ENCODE measurements at places on chromosomes 2 and 18.

DNA sequence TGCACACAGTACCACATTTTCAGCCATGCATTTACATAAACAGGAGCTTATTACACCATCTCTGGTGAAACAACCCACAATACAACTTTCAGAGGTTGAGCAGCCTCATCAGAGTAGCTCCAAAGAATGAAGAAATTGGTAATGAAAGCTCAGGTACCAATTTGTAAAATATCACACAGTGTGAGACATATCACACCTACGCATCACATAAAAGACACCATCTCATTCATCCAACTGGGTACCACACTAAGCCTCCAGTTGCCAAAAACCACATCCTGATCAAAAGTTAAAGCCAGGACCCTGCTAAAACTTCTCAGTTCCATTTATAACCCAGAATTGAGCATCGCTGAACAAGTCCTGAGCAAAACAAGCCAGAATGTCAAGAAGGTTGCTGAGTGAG is 4.6 kb downstream of the TMEM163 start:
- no peak for DNase-seq

DNA sequence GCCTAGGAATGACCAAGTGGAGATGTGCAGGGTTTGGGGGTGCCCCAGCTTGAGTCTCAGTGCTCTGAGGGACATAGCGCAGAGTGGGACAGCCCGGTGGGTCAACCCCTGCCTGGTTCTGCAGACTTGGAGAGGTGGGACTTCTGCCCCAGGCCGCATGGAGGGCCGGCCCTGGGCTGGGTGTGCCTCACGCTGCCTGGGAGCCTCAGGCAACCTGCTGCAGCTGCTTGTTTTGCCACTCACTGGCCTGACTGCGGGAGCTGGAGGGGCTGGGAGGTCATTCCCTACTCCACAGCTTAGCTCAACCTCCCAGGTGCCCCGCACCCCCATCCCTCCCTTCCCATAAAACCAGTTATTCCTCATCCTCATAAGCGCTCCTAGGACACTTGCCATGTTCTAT is 33.1 kb downstream of the ODC1 start:
- no peak for DNase-seq

DNA sequence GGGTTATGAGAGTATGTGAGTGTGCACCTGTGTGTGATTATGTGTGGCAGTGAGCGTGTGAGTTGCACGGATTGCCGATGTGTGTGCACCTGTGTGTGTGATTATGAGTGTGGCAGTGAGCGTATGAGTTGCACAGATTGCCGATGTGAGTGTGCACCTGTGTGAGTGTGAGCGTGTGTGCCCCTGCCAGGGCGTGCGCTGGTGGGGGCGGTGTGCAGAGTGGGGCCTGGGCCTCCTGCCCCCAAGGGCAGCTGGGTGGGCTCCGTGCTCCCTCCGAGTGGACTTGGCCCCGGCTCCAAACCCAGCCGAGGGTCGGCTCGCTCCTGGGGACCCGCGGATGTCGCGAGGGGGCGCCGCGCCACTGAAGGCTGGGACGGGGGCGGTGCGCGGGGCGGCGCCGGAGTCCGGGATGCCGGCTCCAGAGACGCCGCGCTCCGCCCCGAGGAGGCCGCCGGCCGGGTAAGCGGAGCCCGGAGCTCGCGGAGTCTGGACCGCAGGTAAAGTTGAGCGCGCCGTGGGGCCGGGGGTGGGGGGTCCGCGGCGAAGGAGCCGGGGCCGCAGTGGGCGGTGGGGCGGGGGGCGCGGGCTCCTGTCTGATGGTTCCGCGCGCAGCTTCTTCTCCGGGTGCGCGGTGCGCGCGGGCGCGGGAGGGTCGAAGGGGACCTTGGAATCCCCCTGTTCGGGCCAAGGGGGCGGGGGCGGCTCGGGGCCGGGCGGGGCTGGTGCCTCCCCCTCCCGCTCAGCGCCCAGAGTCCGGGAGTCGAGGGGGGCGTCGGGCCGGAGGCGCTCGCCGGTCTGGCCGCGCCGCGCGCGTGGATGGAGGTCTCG is at the start of gene KCNG2:
Gene KCNG2 (plus strand): TSS at position 421 of the 828 bp plus-strand sequence. CDS start 65,730 bp downstream, outside the sequence.
- DNase-seq = no peak

- no peak for DNase-seq
These were observed 2.9 kb upstream of the C2orf80 start for GRCh38 chr2:208192611-208193236.

DNA sequence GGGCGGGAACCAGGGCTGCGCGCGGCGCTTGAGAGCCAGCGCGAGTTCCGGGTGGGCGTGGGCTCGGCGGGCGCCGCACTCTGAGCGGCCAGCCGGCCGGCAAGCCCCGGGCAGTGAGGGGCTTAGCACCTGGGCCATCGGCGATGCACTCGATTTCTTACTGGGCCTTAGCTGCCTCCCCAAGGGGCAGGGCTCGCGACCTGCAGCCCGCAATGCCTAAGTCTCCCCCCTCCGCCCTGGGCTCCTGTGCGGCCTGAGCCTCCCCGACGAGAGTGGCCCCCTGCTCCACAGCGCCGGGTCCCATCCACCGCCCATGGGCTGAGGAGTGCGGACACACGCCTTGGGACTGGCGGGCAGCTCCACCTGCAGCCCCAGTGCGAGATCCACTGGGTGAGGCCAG is 36.5 kb upstream of the MAP2 start:
- DNase-seq = no peak

GRCh38 chr18:35510076-35510651 is 12.4 kb upstream of the INO80C start:
- no peak for DNase-seq

- no peak for DNase-seq
These were observed 416.8 kb downstream of the FIGN start for GRCh38 chr2:163319006-163319405.

GRCh38 chr18:777021-777420 is 35.0 kb downstream of the YES1 start:
- DNase-seq = no peak

DNA sequence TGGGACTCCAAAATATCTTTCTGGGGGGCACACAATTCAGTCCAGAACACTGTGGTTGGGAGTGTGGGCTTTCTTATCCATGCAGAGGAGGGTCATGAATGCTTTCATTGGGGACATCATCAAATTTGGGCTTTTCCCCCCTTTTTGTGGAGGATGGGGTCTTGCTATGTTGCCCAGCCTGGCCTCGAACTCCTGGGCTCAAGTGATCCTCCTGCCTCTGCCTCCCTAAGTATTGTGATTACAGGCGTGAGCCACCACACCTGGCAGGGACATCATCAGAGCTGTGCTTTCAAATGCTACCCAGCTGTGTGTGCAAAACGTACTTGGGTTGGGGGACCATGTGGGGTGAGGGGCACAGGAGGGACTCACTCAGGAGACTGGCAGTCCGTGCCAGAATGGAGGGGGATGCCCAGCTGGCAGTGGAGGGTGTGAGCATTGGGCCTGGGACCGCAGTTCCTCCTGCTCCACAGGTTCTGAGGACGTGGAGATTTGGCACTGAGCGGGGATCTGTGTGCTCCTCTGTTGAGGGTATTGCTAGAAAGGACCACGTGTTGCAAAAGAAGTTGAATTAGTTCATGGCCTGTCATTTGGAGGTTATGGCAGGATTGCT is 24.4 kb downstream of the EMILIN2 start:
- DNase-seq = no peak

DNA sequence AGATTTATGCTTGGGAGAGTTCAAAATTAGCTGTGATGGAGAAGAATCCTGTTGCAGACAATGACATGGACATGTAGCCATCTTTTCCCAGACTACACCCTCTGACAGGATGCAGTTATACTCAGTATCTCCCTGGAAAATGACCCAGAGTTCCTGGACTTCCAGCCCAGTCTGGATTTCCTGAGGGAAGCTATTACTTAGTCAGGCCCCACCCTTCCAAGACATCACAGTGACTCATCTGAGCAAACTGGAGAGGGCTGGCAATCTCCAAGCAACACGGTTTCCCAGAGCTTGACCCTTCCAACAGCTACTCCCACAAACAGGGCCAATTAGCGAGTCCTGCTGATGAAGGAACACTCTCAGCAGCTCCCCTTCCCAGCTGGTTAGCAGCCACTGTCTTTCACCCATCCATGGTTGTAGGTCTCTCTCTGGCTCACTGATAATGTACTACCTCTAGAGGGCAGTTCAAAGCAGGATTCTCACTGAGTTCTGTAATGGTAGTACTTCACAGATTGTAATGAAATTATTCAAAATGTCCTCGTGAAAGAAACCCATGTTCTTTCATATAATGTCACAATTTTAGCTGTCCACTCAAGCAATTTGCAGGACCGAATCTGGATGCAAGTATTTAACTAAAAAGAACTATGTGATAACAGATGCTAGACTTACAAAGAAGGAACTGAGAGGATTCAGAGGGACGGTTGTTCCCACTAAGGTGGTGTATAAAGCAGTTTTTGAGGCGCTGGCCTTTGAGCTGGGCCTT is 110.2 kb downstream of the MDH1 start:
- peak; percentile 73 for DNase-seq

DNA sequence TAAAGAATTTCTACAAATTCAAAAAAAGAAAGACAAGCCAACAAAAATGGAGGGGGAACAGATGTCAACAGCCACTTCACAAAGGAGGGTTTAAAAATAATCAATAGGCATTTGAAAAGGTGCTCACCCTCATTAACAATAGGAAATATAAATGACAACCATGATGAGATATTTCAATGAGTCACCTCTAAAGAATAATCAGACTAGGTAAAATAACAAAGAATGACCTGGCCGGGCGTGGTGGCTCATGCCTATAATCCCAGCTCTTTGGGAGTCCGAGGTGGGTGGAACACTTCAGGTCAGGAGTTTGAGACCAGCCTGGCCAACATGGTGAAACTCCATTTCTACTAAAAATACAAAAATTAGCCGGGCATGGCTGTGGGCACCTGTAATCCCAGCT is 133.6 kb downstream of the KCNE4 start:
- DNase-seq = no peak

GRCh38 chr2:69499966-69500365 is 62.7 kb upstream of the NFU1 start:
- no peak for DNase-seq

DNA sequence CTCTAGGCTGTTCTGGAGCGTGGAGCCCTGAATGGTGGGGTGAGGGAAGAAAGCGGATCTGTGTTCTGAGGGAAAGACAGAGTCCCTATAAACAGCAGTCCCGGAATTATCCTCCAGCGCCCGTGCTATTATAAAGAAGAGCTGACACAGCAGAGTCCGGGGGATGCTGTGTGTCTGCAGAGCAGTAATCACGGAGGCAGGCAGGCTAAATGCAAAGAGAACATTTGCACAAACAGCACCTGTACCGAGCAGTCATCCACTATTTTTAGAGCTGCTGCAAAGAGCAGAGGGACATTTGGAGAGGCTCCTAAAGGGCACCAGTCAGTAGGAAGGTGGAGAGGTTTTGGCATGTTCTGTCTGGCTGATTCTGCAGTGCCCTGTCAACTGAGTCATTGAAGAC is 293.8 kb upstream of the SLC14A2 start:
- no peak for DNase-seq

GRCh38 chr2:176385838-176386237 is 116.6 kb downstream of the MTX2 start:
- no peak for DNase-seq

- no peak for DNase-seq
These were observed 37.7 kb downstream of the ASB1 start for GRCh38 chr2:238464389-238464788.

DNA sequence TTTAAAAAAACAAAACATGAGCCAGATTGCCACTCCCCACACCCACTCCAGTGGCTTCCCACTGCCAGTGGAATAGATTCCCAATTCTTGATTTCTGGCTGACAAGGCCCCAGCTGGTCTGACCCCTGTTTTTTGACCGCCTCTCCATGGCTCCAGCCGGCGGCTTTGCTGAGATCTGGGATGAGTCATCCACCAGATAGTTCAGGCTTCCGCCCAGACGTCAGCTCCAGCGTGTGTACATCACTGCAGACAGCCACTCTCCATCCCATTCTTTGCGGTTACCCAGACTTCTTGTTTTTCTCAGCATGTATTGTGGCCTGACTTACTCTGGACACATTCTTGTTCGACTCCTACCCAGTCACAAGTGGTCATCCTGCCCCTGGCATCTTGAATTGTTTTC is 227.9 kb downstream of the GBX2 start:
- DNase-seq = no peak

DNA sequence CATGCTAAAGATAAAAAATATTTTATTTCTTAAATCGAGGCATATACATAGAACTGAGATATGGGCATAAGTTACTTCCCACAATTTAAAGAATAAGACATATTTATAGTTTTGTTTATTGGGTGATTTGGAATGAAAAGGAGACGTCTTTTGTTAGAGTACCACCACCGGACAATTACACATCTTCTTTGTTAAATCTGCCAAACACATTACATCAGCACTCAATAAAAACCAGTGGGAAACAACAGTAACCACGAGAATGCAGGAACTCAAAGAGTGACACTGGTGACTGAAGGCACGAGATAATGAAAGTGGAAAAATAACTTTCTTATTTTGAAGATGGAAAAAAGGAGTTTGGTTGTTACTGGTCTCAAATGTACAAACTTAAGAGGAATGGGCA is 92.6 kb upstream of the TFCP2L1 start:
- peak; percentile 92 for DNase-seq

GRCh38 chr2:16657671-16658070 is 8.0 kb downstream of the CYRIA start:
- DNase-seq = no peak
